ENCODE measurements at places on chromosomes 13 and 19.
A peak's percentile ranks its signal among the peaks of the same experiment; 100 is the strongest.

GRCh38 chr13:98575009-98575903 lies 1.7 kb downstream of the STK24 start:
- peak overlapping the region; percentile 96 for H3K27ac ChIP-seq
- DNase-seq: no peak
- H3K4me3 ChIP-seq: peak overlapping the region; percentile 87
- no peaks in the 10 kb centered on the region for H3K27me3 ChIP-seq

DNA sequence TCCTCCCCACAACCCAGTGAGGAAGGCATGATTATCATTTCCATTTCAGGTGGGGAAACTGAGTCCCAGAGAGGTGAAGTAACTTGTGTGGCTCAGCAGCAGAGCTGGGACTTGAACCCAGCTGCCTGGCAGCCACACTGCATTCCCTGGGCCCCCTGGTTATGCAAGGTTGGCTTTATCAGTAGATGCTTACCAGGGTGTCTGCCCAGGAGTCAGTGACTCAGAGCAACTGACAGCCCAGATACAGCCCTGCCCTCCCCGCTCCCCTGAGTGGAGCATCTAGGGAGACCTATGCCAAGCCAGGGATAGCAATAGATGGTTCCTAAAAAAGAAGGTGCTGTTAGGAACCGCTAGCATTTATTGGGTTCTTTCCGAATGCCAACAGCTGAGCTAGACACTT lies 5.9 kb downstream of the IGLON5 start:
- DNase-seq: no peak
- H3K27me3 ChIP-seq: no peaks in the 10 kb centered on the region
- no peaks in the 10 kb centered on the region for H3K36me3 ChIP-seq

GRCh38 chr19:39542206-39542605 lies 2.2 kb upstream of the EID2 start:
- no peak for DNase-seq
- no peak overlapping the region for H3K27ac ChIP-seq

- no peak for DNase-seq
- no peaks in the 10 kb centered on the region for H3K27me3 ChIP-seq
- H3K27ac ChIP-seq: no peak overlapping the region
- H3K36me3 ChIP-seq: no peaks in the 10 kb centered on the region
These were observed 60.9 kb upstream of the RANBP3 start for GRCh38 chr19:6038634-6039405.

GRCh38 chr13:28582892-28583240 lies 76.1 kb upstream of the POMP start:
- no peak overlapping the region for H3K27ac ChIP-seq
- no peaks in the 10 kb centered on the region for H3K4me1 ChIP-seq
- DNase-seq: no peak

DNA sequence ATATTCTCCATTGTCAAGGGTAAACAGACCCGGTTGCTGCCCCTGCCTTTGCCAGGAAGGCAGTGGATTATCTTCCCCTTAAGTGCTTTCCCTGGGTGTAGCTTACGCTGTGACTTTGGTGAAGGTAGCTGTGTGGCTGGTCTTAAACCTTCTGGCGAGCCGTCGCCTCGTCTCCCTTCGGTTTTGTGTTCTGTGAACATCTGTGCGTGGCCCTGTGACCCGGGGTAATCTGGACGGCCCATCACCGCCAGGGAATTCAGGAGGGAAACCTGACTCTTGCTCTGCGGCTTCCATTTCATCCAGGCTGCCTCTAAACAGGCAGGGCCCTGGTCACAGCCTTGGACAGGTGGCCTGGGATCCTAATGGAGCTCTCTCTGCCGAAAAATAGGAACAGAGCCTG lies 78.7 kb downstream of the SHISA2 start:
- no peak for DNase-seq
- no peaks in the 10 kb centered on the region for H3K27me3 ChIP-seq
- no peak overlapping the region for H3K4me3 ChIP-seq
- H3K4me1 ChIP-seq: no peaks in the 10 kb centered on the region
- no peaks in the 10 kb centered on the region for H3K36me3 ChIP-seq

DNA sequence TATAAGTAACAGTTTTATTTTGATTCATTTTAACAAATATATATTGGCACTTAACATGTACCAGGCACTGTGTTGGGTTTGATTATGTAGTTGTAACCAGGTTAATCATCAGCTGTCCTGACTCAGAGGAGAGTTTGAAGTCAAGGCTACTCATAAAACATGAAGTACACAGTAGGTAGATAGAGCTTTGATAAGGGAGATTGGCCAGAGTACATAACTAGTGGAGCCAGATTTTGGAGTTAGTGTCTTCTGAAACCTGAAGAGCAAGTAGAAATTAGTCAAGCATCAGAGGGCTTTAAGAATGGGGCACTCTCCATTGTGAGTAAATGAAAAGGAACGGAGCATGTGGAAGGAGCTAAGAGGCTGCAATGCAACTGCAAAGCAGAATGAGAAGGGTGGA lies 333.9 kb downstream of the RFC3 start:
- no peak overlapping the region for H3K27ac ChIP-seq
- H3K4me3 ChIP-seq: no peak overlapping the region
- H3K27me3 ChIP-seq: no peaks in the 10 kb centered on the region
- H3K4me1 ChIP-seq: no peaks in the 10 kb centered on the region
- DNase-seq: no peak

DNA sequence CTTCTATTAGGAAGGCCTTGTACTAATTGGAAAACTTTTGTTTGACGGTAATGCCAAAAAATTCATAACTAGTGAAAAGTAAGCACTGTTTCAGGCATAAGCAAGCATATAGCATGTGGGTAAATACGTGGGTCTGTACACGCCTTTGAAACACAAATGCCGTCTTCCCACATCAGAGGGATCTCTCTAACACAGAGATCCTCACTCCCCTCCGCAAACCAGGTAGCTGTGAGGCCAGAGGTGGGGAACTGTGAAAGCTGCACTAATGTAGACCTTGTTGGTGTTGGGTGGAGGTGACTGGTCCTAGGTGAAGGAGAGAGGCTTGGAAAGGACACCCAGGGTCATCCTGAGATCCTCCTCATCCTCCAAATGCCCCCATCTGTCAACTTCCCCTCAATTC lies 16.0 kb upstream of the POU2F2 start:
- H3K27me3 ChIP-seq: no peaks in the 10 kb centered on the region
- no peak overlapping the region for H3K27ac ChIP-seq
- no peak for DNase-seq
- no peaks in the 10 kb centered on the region for H3K36me3 ChIP-seq
- H3K4me1 ChIP-seq: no peaks in the 10 kb centered on the region

- DNase-seq: no peak
- H3K27ac ChIP-seq: no peak overlapping the region
- no peaks in the 10 kb centered on the region for H3K36me3 ChIP-seq
These were observed 11.2 kb downstream of the KRTDAP start for GRCh38 chr19:35478794-35479677.

- H3K36me3 ChIP-seq: no peaks in the 10 kb centered on the region
- no peak for DNase-seq
- no peak overlapping the region for H3K27ac ChIP-seq
These were observed 76.8 kb downstream of the ANKRD10 start for GRCh38 chr13:110838116-110838515.

DNA sequence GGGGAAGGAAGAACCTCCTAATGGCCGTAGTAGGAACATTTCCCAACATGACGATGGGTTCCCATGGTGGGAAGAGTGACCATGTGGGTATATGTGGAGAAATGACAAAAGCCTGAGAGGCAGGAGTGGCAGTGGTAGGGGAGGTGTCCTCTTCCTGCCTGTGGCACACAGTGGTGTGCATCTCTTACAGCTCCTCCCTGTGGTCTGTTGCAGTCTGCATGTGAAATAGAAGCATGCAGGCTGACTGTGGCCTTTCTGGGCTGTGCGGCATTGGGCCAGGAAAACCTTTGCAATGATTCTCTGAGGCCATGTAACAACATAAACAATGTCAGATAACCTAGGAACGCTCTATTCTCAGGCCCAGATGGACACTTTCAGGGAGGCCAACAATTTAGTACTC lies 84.0 kb downstream of the LACC1 start:
- H3K27me3 ChIP-seq: no peaks in the 10 kb centered on the region
- no peak for DNase-seq
- no peaks in the 10 kb centered on the region for H3K4me1 ChIP-seq
- no peak overlapping the region for H3K27ac ChIP-seq
- H3K36me3 ChIP-seq: no peaks in the 10 kb centered on the region

DNA sequence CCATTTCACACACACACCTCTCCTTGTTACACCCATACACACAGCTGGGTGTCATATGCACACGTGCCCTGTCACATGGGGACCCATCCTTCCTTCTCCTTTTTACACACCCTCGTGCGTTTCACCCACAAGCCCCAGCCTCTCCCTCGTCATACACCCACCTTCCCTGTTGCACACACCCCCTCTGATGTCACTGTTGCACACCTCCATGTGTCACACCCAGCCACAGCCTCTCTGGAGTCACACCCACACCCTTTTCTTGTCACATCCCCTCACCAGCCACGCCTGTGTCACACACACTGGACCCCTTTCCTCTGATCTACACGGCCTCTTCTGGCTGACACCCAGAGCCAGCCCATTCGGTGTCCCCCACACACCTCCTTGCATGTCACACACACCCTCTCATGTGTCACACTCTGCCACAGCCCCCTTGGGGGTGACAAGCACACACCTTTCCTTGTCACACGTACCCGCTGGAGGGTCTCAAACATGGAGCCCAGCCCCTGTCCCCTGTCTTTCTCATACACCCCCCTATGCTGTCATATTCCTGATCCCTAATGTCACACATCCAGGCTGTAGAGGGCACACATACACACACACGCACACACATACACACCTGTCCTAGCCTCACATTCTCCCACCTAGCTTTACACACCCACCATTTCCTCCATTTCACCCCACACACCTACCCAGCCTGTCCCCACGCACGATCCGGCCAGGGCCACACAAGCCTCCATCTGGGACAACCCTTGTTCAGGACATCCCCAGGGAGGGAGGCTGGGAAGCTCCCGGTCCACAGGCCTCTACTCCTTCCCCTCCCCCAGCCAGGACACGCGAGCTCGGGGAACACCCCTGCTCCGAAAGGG lies 1.4 kb downstream of the NOVA2 start:
- H3K27me3 ChIP-seq: peaks cover 12% of the 10 kb centered on the region
- no peaks in the 10 kb centered on the region for H3K36me3 ChIP-seq
- no peak for DNase-seq
- peak overlapping the region; percentile 68 for H3K27ac ChIP-seq
- H3K4me3 ChIP-seq: peak overlapping the region; percentile 32

DNA sequence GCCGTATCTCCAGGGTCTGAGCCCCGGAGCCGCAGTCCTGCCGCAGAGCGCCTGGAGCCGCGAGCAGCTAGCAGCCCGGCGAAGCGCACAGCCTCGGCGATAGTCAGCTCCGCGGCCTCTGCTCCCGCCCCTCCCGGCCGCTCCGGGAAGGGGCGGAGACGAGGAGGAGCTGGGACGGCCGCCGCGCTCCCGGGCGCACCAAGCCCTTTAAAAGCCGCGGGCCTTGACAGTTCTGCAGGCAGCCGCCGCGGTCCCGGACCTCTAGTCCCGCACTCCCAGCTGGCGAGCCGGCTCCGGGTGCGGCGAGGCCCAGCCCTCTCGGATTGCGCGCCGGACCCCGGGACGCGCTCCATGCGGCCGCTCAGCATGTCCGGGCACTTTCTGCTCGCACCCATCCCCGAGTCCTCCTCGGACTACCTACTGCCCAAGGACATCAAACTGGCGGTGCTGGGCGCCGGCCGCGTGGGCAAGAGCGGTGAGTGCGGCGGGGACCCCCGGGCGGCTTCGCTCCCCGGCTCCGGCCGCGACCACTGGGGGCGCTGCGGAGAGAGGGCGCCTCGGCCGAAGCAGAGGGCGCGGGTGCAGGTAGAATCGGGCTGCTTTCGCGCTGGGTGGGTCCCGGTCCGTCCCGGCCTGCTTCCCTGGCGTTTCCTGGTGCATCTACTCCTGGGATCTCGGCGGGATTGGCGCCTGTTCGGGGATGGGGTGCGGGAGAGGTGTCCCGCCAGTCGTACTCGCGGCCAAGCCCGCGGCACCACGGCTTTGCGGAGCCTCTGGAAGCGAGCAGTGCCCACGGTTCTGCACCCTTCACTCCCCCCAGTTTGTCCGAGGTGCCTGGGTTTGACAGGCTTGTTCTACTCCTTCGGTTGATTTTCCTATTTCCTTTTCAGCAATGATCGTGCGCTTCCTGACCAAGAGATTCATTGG lies at the start of gene RASL11A:
TSS of gene RASL11A (plus strand) at position 237 of the 927 bp plus-strand sequence. CDS start at position 352, 115 bp downstream.
- H3K27ac ChIP-seq: peak within 1 kb of the TSS; percentile 90
- peaks cover 8% of the 10 kb centered on the region for H3K4me1 ChIP-seq
- H3K4me3 ChIP-seq: peak within 1 kb of the TSS; percentile 68
- no peaks in the 10 kb centered on the region for H3K27me3 ChIP-seq
- peak; percentile 86 for DNase-seq
- H3K36me3 ChIP-seq: no peaks in the 10 kb centered on the region

DNA sequence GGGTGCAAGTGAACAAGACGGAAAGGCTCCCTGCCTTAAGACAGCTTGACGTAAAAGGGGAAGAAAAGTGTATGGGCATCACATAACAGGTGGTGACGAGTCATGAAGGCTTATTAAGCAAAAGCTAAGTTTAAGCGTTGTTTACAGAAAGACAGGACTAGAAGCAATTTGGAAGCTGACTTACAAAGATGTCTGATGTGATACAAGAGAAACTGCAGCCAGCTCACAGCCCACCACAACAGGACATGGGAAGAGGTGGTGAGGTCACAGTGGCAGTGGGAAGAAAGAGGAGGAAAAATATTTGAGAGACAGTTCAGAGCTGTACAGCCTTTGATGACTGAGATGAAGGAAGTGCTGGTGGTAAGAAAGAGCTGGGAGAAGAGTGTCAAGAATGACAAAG lies 181.6 kb downstream of the KLF12 start:
- no peak overlapping the region for H3K27ac ChIP-seq
- H3K27me3 ChIP-seq: no peaks in the 10 kb centered on the region
- no peaks in the 10 kb centered on the region for H3K36me3 ChIP-seq

- H3K4me1 ChIP-seq: no peaks in the 10 kb centered on the region
- no peaks in the 10 kb centered on the region for H3K27me3 ChIP-seq
- H3K27ac ChIP-seq: peak within 1 kb of the TSS; percentile 90
- no peaks in the 10 kb centered on the region for H3K36me3 ChIP-seq
- DNase-seq: no peak
These were observed at the start of gene DOCK6 for GRCh38 chr19:11261971-11262839. Gene DOCK6, minus strand, starts transcription at chr19:11262524. Its CDS starts 84 bp downstream, at chr19:11262440.

GRCh38 chr19:12912571-12912970 lies 6.5 kb downstream of the SYCE2 start:
- DNase-seq: no peak
- no peaks in the 10 kb centered on the region for H3K27me3 ChIP-seq
- peaks cover 6% of the 10 kb centered on the region for H3K4me1 ChIP-seq
- H3K27ac ChIP-seq: peak overlapping the region; percentile 26

- no peak overlapping the region for H3K4me3 ChIP-seq
- no peaks in the 10 kb centered on the region for H3K4me1 ChIP-seq
- no peaks in the 10 kb centered on the region for H3K27me3 ChIP-seq
- no peak for DNase-seq
- H3K36me3 ChIP-seq: no peaks in the 10 kb centered on the region
These were observed 107.2 kb downstream of the NALCN start for GRCh38 chr13:101309014-101309619.

DNA sequence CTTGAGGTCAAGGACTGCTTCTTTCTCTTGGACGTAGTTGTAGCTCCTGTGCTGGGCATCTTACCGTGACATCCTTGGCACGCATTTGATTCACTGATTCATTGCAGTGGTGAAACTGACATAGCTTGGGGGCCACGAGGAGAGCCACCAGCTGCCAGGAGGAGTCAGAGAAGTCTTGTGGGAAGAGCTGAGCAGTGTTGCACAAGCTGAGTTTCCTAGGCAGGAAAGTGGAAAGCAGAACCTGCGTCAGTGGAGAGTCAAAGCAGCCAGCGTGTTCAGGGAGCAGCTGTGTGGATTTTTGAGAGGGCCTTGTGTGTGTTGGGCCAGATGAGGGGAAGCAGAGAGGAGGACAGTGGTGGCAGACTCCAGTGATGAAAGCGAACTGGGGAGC lies 5.3 kb upstream of the GPR183 start:
- H3K4me1 ChIP-seq: no peaks in the 10 kb centered on the region
- no peak overlapping the region for H3K4me3 ChIP-seq
- H3K27me3 ChIP-seq: no peaks in the 10 kb centered on the region
- no peaks in the 10 kb centered on the region for H3K36me3 ChIP-seq
